Esophagus squamous epithelium (tissue), 5 donors: ENCODE measurements at places on chromosomes 2 and 18. TPM values are rescaled to one million over a fixed set of nuclear protein-coding genes. Genes with fewer than 3 reads are reported as not detected.

DNA sequence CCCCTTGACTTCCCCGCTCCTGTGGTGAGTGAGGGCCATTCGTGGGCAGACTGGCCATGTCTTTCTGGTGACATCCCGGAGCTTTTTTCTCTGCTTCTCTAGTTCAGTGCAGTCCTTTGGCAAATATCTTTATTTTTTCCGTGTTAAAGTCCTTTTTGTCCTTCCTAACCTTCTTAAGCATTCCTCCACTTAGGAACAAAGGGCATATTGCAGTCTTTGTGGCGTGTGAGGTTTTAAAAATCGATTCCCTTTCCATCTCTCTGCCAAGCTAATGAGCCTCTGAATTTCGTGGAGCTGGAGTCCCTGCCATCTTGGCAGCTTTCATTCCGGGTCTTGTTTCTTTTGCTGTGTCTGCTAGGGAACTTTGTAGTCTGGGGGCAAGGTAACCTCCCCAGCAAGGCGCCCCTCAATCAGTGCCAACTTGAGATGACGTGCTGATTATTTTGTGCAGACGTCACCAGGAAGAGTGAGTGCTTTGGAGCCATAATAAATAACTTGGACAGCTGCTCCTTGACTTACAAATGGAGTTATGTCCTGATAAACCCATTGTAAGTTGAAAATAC lies 5.1 kb downstream of the CNNM3 start:
- no peak for DNase-seq

ABCG5 gene
- not detected for total RNA-seq

- no peak for DNase-seq
These were observed 4.7 kb downstream of the MGAT4A start for GRCh38 chr2:98726205-98726604.

DNA sequence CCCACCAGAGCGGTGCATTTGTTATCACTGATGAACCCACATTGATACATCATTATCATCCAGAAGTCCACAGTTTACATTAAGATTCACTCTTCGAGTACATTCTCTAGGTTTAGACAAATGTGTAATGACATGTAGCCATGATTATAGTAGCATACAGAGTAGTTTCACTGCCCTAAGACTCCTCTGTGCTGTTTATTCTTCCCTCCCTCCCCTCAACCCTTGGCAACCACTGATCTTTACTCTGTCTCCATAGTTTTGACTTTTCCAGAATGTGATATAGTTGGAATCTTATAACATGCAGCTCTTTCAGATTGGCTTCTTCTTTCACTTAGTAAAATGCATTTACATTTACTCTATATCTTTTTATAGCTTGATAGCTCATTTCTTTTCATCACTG lies 31.2 kb upstream of the GREB1L start:
- DNase-seq = no peak

GRCh38 chr2:64404743-64405142 lies 49.2 kb upstream of the LGALSL start:
- no peak for DNase-seq

SCRN3 gene
- 17.3 TPM for total RNA-seq

PPM1B gene
- 16.2 TPM for total RNA-seq

- DNase-seq = no peak
These were observed 139.3 kb downstream of the KLHL29 start for GRCh38 chr2:23524261-23524706.

DNA sequence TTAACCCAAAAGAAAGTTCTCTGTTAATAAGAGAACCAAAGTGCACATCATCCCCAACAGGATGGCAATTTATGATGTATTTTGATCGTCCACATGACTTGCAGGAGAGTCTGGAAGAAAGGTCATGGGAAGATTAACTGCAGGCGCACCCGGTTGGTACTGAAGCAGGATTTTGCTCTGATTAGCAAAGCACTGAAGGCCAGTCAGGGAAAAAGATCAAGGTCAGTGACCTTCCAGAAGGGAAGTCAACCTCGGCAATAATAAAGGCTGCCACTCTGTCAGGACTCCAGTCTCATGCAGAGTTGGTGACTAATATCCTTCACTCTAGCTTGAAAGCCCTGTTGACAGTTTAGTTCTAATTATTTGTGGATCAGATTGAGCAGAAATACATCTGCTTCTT lies 432.7 kb upstream of the RAB12 start:
- no peak for DNase-seq

- no peak for DNase-seq
These were observed 36.4 kb downstream of the PKDCC start for GRCh38 chr2:42084231-42084671.

NAT8 gene
- not detected for total RNA-seq

- DNase-seq = no peak
These were observed 25.1 kb downstream of the ANXA4 start for GRCh38 chr2:69767034-69767433.

- no peak for DNase-seq
These were observed 543.2 kb upstream of the LRRTM4 start for GRCh38 chr2:78065366-78065765.
